ENCODE measurements at places on chromosomes 7 and 10.
A peak's percentile ranks its signal among the peaks of the same experiment; 100 is the strongest.

DNA sequence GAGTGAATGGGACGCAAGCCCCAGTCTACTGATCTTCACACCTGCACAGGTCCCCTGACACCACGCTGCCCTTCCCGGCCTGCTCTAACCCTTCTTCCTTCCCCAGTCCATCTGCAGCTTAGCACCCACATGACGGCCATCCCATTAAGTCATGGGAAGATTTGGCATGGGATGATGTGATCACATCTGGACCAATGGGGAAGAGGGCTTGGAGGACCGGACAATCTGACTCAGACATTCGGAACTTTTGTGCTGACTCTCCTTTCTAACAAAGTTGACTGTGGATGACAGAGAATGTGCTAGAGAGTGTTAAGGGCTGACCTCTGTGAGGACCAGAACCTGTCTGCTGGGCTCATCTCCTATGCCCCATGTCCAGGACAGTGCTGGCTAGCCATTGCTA is 15.6 kb downstream of the CXCL12 start:
- ATAC-seq = no peak

DNA sequence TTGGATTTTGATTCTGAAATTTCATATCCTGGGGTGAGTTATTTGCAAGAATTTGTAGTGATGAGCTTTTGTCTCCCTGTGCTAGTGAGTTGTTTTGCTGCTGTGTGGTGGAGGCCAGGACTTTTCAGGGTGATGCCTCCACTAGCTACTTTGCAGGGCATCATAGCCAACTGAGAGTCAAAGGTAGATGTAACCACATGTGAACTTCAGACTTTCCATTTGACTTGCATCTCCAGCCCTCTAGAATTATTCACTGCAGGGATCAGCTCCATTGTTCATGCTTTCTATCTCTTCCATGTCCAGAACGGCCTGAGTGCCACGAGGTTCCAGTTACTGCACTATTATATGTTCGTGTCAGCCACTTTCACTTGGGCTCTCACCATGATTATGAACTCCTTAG is 534.3 kb downstream of the GRM8 start:
- ATAC-seq = no peak

DNA sequence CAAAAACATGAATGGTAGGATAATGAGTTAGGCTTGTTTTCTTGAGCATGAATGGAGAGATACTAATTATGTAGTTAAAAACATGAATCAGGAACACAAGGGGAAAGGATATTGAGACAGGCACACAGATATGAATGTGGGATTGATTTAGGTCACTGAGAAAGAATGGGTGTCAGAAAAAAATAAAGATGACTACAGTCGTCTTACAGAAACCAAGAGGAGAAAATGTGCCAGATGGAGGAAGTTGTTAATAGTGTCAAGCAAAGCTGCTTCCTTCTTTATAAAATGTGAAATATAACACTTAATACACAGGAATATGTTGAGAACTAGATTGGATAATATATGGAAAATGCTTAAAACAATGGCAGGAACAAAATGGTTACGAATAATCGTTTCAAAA is 173.3 kb upstream of the BET1 start:
- ATAC-seq = no peak

DNA sequence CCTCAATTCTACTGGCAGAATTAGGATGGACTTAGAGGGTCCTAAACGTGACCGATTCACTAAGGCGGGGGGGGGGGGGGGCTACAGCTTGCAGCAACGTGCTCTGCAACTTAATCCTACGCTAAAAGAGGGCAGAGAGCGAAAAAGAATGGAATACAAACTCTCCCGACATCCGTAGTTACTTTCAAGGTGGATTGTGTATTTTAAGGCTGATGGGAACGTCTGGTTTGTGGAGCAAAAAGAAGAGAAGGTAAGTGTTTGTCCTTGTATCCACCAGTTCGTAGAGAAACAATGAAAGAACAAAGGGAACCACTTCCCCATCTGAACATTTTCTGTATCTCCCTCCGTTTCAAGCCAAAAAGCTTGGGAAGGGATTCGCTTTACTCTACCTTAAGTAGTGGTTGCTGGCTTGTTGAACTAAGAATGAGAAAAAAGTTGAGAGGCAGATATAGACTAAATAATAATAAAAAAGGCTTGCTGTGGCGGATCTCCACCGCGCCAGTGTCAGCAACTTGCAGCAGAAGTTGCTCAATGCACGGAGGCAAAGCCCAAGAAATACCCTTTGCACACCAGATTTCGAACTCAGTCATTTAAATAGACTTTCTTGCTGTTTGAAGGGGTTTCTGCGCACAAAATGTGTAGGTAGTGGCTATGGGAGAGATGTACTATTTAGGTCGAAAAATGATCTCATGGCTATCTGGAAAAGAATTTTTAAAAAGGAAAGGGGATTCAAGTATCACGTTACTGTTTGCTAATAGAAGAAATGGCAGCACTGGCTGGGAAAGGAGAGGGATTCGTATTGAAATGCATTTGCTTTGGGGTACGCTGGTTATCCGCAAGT is 736 bp downstream of the SKIDA1 start:
- no peak for ATAC-seq

DNA sequence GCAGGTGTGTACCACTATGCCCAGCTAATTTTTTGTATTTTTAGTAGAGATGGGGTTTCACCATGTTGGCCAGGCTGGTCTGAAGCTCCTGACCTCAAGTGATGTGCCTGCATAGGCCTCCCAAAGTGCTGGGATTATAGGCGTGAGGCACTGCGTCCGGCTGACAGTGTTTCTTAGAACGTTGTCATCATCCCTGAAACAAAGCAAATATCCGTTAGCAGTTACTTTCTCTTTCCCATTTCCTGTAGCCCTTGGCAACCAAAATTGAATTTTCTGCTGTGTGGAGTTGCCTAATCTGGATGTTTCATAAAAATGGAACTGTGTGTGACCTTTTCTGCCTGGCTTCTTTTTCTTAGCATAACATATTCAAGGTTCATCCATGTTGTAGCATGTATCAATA is 22.4 kb downstream of the ZNF33A start:
- no peak for ATAC-seq

DNA sequence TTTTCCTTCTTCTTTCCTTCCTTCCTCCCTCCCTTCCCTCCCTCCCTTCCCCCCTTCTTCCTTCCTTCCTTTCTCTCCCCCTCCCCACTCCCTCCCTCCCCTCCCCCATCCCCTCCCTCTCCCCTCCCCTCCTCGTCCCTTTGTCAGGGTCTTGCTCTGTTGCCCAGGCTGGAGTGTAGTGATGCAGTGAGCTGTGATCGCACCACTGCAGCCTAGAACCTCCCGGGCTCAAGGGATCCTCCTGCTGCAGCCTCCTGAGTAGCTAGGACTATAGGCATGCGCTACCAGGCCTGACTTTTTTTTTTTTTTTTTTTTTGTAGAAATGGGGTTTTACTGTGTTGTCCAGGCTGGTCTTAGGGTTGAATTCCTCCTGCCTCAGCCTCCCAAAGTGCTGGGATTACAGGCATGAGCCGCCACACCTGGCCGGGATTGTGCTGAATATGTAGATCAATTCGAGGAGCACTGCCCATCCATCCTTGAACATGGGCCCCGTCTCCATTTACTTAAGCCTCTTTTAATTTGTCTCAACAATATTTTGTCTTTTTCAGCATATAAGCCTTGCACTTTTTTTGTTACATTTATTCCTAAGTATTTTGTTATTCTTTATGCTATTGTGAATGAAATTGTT is 23.4 kb downstream of the GRIFIN start:
- ATAC-seq = no peak

DNA sequence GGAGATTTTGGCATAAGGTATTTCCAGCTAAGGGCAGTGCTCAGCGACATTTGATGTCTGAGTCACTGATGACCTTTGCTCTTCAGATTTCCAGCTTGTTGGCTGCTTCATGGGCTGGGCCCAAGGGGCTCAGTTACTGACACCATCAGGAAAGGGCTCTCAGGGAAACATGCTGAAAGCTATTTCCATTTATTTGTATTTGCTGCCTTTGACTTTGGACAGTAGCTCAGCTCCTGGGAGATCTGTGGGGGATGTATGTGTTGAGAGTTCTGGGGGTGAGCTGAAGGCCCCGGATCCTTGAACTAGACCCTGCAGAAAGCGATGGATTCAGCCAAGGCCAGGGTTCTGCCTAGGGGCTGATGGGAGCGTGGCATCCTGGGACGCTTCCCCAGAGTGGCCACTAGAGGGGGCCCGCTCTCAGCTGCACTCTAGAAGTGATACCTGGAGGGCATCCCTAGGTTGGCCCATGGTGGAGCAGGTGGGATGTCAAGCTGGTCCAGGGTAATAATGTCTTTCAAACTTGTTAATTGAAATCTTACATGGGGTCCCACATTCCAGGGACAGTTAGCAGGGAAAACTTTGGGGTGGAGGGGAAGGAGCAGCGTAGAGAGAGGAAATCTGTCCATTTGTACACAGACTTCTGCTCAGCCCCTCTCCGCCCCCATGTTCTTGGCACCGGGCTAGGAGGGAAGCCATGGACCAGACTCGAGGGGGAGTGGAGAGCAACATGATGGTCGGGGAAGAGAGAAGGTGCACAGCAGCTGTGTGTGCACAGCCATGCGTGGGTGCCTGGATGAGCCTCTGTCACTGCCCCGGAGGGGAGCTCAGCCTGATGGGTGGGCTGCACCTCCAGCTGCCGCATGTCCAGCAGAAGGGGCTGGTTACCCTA is 3.0 kb upstream of the BTBD16 start:
- ATAC-seq = peak; percentile 49

GRCh38 chr7:15839416-15840100 is 153.1 kb upstream of the MEOX2 start:
- no peak for ATAC-seq

DNA sequence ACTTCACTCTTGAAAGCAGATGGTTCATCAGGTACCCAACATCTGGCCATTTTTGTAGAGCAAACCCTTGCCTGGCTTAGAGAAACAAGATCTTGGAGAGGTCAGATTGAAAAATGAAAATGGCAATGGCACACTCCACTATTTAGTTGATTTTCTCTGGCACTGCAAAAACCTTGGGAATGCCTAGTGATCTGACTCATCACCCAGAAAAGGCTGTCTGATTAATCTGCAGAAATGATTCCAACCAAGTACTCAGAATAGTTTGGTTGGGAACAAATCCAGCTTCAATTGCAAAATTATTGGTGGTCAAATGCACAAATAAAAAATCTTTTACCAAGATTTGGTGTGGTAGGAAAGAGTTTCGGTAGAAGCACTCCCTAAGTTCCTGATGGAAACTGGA is 351.2 kb downstream of the PHTF2 start:
- ATAC-seq = no peak

GRCh38 chr7:43825391-43825808 is 43.9 kb downstream of the MRPS24 start:
- ATAC-seq = no peak

GRCh38 chr10:30656233-30656632 is 26.7 kb upstream of the LYZL2 start:
- ATAC-seq = no peak

- no peak for ATAC-seq
Measured at GRCh38 chr7:33836797-33837355, 68.5 kb upstream of the BMPER start.

GRCh38 chr10:23535381-23535780 is 96.5 kb downstream of the OTUD1 start:
- no peak for ATAC-seq

- ATAC-seq = no peak
Measured at GRCh38 chr10:47276576-47277351, 23.2 kb upstream of the GDF10 start.

DNA sequence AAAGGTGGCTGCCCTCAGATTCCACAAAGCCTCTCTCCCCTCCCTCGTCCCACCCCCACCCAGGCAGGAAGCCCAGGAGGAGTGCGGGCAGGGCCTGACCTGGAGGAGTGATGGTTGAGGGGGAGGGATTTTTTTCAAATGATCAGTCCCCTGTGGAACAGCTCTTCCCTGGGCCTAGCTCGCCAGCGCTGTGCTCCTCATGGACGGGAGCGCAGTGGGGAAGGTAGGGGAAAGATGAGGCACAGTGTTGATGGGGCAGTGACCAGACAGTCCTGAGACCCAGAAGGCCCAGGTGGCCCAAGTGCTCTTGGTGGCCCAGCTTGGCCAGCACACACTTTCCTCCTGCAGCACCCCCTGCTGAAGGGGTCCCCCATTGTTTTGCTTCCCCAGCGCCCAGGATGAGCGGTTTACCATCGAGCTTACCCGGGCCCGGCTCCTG is 8.5 kb downstream of the SAP25 start:
- no peak for ATAC-seq

DNA sequence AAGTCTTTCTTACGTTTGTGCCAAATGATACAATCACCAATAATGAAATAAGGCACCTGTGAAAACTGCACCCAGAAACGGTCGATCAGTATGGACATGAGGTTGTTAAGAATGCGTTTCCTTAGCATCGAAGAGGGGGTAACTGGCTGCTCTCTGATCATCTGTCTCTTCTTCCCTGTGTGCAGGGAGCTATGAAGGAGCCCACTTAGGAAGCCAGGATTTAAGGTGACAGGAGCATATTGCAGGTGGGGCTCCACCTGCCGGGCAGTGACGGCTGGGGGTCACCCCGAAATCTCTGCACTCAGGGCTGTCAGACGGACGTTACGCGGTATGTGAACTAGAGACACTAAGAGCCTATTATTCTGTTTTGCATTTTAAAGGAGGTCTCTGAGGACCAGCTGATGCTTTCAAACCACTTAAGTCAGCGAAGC is 64.5 kb downstream of the CARD11 start:
- no peak for ATAC-seq

- no peak for ATAC-seq
Measured at GRCh38 chr7:121382473-121382872, 13.6 kb downstream of the FAM3C start.
